ENCODE measurements at places on chromosomes 2 and 18.

- ATAC-seq: no peak
Measured at GRCh38 chr2:188316791-188317423, 25.2 kb downstream of the GULP1 start.

- ATAC-seq: no peak
Measured at GRCh38 chr18:67285583-67285982, 230.9 kb downstream of the DSEL start.

DNA sequence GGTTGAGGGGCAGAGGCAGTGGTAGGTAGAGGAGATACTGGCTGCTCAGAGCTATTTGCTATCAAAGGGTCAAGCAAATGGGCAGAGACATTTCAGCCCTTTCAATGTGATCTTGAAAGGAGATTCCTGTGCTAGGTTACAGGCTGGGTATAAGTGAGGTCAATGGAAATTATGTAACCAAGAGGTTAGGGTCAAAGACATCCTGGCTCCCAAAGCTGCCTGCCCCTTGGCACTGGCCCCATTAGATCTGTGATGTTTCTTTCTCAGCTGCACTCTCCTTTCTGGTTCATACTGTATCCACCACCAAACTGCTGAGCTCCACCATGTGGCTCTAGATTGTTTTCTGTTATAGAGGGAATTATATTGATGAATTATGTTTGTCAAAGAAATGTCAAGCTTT is 200.4 kb downstream of the AGPS start:
- ATAC-seq: no peak

DNA sequence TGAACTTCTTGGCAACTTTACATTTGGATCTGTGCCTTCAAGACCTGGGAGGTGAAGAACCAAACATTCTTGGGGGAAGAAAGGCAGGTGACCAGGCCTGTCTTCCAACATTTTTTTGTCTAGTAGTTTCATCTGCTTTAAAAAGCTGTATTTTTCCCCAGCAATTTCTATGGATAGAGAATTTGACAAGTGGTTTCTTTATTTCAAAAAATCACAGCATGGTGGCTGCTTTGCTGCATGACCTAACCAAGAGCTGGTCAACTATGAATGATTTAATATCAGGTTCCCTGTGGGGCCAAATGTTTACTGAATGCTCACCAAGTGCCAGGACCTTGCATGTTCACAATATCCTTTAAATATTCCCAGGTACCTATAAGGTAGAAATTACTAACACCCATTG is 19.1 kb downstream of the LRP2 start:
- no peak for ATAC-seq

DNA sequence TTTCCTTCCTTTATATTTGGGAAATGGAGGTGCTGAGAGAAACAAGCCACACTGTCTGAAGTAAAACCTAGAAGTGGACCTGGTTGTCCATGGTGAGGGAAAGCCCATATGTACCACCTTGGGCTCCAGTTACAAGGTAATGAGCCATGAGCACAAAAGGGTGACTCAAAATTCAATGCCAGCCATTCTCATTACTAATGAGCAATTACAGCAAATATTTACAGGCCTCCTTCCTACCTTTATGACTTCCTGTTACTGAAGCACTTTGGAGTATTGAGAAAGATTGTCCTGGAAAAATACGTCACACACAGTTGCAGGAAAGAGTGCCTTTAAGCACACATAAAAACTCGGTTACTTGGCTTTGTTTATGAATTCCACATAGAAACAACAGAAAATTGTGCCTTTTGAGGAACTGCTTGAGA is 9.1 kb downstream of the EPAS1 start:
- ATAC-seq: peak; percentile 28

DNA sequence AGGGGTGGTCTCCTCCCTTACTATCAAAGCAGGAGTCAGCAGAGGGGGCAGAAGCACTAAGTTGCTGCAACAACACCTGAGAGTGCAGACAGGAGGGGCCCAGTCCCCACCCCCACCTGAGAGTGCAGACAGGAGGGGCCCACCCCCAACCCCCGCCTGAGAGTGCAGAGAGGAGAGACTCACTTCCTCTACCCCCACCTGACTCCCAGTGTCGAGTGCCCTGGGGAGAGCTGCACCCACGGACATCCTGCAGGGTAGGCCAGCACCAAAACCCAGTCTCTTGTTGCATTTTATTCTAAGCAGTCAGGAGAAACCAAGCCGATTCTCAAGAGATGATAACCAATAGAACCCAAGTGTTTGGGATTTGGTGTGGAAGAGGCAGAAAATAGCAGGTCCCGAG is 78.4 kb downstream of the NAPG start:
- no peak for ATAC-seq

DNA sequence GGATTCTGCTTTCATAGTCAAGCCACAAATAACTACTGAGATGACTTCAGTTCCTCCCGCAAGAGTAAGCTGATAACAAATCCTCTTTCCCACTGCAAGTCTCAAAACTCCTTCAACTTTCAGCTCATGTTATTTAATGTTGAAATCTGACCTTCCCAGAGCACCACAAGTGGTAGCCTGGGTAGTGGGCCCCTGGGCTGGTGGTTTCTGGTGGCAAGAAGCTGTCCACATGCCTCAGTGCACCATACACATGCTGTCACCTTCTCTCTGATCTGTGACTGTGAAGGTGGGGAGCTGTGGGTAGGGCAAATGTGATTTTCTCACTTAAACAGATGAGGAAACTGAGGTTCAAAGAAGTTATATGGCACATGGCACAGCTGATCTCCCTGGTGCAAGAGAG is 246.1 kb upstream of the EPAS1 start:
- ATAC-seq: no peak

DNA sequence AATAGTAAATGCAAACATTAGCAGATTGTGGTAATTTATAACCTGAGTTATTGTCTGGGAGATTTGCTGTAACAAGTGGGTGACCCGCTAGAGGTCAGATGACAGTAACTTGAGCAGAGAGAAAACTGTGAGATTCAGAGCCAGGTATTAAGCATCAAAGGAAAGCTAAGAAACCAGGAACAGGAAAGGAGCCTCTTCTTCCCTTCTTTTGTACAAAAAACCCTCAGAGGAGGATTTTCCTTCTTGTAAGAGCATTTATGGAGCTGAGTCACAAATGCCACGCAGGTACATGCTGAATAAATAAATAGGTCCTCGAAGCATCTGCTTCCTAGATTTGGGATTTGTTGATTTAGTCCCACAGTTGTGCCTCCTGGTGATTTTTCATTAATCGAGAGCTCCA is 146.5 kb downstream of the SH3BP4 start:
- no peak for ATAC-seq

GRCh38 chr2:132448331-132448730 is 31.7 kb downstream of the GPR39 start:
- ATAC-seq: no peak

DNA sequence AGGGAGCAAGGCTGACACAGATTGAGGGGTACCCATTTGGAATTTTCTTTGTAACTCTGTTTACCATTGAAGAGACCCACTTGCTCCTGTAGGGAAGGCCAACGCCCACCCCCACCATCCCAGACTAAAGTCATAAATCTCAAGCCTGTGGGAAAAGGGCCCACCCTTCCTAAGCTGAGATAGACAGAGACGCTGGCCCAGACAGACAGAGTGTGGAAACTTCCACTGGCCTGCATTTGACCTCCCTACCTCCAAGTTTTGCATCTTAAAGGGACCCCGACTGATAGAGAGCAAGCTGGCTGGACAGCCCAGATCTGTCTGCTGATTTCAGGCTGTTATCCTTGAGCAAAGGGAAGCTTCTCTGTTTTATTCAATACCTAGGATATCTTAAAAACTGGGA is 48.2 kb upstream of the SLC14A2 start:
- ATAC-seq: peak; percentile 61

DNA sequence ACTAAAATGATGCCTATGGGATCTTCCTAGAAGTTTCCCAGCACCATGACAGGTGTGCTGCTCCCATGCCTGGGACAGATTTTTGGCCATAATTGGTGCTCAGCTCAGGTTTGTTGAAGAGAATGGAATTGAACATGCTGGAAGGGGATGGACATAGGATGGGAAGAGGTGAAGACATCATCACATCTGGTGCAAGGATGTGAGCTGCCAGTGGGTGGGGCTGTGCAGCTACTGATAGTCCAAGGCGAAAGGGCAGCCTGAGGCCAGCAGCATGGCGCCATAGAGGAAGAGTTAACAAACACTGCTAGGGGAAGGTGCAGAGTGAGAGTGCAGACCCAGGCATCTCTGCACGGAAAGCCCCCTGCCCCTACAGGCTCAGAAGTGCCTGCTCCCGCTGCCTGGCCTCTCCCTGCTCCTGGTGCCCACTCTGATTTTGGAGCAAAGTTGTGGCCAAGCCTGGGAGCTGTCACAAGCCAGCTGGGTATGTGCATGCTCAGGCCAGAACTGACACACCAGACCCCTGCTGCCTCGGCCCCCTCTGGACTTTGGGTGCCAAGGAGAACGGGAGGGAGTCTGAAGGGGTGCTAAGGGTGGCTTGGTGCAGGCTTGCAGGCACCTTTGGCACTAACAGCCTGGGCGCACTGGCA is 178.6 kb downstream of the ZBTB7C start:
- ATAC-seq: peak; percentile 50

DNA sequence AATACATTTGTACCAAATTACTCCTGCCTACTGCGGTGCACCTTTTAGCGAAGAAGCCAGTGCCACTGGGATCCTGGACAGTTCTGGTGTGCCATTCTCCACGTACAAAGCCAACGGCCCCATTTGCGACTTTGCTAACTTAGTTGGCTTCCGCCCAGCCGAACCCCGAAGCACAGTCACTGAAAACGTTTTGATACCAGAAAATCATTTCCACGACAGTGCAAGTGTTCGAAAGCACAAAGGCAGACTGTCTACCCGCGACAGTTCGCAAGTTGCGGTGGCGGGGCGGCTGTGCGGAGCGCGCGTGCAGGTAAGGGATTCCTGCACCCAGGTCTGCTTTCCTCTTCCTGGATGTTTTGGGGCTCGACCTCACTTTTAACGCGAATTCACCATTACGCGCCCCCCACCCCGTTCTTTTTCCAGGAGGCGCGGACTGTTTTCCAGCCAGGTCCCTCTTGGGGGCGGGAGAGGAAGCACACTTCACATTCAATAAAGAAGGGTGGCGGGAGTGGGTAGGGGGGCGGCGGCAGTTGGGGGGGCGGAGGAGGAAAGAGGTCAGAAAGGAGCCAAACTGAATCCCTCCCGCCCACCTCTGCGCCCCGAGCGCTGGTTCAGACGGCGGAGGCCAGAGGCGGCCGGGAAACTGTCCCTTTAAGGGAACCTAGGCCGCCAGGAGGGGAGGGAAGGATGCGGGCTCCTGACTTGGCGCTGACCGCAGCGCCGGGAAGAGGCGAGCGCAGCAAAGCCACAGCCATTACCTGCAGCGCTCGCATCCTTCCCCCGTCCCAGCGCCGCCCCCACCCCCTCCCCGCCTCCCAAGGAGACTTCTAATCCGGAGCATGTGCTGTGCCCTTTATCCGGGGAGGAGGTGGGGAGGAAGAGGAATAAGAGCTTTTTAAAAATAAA is 107.4 kb upstream of the KCTD1 start:
- peak; percentile 75 for ATAC-seq

DNA sequence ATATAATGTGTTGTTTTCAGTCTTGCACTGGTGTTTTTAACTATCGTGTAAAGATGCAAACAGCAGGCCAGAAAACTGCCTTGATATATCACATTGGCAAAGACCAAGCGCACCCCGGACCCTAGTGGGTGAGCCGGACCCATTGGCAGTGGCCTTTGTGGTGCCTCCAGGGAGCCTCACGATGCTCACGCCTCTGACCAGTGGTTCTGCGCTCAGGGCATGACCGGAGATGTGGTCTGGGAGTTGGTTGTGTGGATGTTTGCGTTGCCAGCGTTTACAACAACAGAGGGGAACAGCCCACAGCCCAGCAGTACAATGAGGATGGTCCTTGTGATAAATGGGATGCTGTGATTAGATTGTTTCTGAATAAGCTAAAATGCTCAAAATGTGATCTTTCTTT is 32.6 kb downstream of the NFATC1 start:
- ATAC-seq: no peak

GRCh38 chr2:24199968-24200590 is 25.2 kb downstream of the FAM228A start:
- ATAC-seq: no peak

GRCh38 chr2:37585982-37586621 is 85.3 kb downstream of the CDC42EP3 start:
- ATAC-seq: peak; percentile 54

DNA sequence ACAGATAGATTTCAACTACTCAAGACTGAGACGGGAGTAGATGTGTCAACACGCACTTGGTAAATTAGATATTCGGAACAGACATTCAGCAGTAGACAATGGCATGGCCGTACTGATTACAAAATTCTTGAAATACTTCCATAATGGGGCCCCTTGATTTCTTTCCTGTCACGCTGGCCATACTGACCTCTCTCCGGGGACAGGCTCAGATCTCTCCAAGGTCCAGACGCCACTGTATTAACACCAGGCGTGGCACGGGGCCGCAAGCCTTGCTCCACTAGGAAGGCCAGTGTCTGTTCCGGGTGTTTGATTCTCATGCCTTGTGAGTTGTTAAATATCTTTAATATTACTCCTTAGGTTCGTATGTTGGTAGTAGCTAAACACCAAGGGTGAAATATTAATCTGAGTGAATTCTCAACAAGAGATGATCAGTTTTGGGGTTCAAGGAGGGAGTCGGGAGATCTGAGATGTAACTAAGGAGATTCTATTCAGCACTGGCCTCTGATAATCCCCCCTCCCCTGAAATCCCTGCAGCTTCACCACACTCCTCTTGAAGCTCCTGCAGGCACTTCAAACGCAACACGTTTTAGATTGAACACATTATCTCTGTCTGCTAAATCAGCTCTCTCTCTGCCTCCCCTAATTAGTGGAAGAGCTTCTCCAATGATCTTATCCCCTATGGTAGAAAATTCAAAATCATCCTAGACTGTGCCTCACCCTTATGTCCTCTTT is 2.2 kb upstream of the EHD3 start:
- no peak for ATAC-seq

- ATAC-seq: no peak
Measured at GRCh38 chr2:37287966-37288365, 36.7 kb downstream of the PRKD3 start.

DNA sequence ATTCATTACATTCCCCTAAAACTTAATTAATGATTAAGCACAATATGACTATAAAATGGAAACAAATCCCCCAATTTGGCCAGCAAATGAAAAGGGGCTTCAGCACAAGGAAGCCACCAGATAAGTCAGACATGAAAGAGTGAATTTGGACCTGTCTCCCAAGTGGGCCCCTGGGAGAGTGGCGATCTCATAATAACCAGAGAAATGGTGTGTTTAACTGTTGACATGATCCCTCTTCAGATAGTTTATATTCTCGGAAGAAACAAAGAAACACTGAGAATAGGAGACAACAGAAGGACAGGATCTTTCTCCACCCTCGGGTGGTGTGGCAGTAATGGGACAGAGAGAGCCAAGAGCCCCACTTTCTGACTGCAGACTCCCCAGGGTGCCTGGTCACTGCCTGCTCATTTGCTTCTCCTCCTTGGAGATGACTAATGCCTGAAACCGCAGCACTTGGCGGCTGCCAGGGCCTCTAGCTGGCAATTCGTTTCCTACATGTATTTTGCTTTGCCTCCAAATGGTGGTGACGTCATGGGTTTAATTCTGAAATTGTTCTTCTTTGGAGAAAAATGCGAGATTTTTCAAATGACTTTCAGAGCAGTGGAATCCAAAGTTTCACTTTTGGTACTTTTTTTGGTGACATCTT is 46.4 kb upstream of the SPP2 start:
- no peak for ATAC-seq
